NT2/D1 (cell line): ENCODE measurements at places on chromosomes 2 and 18.

GRCh38 chr2:12173271-12173942 lies 427.0 kb downstream of the LPIN1 start:
- DNase-seq, result no peak

DNA sequence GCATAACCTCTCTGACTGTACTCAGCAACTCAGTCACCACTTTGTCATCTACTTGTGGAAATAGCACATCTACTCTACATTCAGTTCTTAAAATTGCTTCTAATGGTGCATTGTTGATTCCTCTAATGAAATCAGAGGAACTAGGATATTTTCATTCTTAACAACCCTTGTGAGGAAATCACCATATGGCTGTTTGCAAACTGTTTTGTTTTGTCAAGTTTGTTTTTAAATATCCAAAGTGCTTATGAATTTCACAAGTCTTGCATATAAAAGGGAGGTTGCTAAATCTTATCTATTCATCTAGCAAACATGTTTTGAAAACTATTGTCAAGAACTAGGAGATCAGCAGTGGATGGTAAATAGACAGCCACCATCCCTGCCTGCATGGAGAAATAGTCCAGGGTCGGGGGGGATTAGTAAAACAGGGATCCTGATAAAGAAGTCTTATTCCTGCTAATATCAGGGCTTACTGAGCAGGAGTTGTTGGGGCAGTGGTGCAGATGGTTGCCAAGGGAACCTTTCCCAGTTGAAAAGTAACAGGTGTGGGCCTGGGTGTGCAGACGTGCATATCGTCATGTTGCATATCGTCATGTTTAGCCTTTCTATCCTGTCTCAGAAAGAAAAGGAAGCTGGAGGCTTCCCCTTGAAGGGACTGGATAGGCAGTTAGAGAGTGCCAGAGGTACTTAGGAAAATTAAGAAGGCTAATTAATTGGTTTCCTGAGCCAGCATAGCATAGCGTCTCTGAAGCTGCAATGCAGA lies 7.5 kb upstream of the MYO3B start:
- DNase-seq, result no peak

DNA sequence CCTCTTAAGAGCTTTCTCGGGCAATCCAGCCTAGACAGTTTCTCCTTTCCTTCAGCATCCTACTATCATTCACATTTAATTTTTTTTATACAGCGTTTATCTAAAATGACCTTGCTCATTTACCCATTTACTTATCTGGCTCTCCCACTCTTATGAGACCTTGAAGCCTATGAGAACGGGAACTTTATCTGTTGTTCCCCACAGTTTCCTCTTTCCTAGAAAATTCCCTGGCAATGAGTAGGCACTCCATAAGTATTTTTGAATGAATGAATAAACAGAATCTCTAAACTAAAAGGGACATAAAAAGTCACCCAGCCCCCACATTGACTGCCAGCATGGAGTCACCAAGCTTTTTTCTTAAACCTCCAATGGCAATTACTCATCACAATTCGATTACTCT lies 353.2 kb downstream of the METTL4 start:
- DNase-seq, result no peak

DNA sequence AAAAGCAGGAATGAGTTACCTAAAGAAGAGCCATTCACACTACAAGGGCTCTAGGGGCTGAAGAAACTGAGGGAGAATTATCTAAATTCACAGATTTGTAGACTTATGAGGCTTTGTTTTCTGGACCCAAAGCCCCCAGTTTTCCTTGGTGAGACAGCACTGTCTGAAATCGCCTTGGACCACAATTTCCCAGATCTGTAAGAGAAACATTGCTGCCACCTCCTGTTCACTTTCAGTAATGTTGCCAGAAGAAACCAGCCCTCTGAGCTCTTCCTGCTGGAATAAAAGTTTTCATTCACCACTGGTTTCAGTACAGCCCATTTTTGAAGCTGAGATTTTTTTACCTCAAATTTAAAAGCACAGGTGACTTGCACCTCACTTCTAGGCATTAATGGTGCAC lies 169.2 kb downstream of the CDH20 start:
- DNase-seq, result peak; percentile 28

GRCh38 chr18:45538444-45538843 lies 76.8 kb upstream of the SLC14A2 start:
- no peak for DNase-seq

GRCh38 chr2:26039603-26040323 lies 5.9 kb downstream of the RAB10 start:
- DNase-seq, result no peak

- peak; percentile 84 for DNase-seq
Measured at GRCh38 chr2:217622205-217623060, 380.4 kb downstream of the TNS1 start.

DNA sequence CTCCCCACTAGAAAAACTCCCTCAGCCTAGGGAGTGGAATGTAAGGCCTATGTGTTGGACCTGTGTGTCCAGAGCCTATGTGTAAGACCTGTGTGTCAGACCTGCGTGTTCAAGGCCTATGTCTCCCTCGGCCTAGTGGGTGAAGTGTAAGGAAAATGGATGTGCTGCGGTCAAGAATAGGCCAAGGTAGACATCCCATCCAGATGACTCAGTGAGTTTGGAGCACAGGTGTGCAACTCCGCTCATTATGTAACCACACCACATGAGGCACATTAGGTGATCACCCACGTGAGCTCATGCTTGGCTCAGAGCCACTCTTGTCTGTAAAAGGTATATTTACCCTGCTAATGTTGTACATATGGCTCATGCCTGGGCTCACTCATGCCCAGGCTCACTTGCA lies 565.3 kb upstream of the CRIM1 start:
- no peak for DNase-seq

GRCh38 chr2:133484784-133485183 lies 83.5 kb downstream of the NCKAP5 start:
- no peak for DNase-seq

DNA sequence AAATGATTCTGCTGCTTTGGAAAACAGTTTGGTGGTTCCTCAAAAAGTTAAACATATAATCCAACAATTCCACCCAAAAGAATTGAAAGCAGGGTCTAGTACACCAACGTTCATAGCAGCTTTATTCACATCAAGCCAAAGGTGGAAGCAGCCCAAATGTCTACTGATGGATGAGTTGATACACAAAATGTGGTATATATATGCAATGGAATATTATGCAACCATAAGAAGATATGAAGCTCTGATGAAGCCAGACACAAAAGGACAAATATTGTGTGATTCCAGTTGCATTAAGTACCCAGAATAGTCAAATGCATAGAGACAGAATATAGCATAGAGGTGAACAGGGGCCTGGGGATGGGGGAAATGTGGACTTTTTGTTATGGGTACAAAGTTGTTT lies 269.3 kb downstream of the METTL4 start:
- no peak for DNase-seq

GRCh38 chr2:190514676-190515075 lies 19.8 kb downstream of the NEMP2 start:
- no peak for DNase-seq

- no peak for DNase-seq
Measured at GRCh38 chr2:237016121-237016915, 69.4 kb upstream of the COPS8 start.

DNA sequence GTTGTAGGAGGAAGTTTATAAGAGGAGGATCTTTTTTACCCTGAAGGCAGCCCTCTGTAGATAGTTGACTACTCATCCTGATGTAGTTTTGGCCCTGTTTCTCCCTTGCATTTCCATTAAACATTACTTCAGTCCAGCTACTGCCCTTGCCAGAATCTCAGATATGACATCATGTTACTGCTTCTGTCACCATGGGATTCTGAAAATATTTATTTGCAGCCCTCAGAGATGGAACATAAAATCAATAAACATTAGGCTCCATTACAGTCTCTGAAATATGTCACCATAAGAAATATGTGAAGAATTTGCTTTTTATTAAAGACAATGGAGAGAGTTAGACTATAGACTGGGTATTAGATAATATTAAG lies 68.7 kb upstream of the STK39 start:
- DNase-seq, result no peak

DNA sequence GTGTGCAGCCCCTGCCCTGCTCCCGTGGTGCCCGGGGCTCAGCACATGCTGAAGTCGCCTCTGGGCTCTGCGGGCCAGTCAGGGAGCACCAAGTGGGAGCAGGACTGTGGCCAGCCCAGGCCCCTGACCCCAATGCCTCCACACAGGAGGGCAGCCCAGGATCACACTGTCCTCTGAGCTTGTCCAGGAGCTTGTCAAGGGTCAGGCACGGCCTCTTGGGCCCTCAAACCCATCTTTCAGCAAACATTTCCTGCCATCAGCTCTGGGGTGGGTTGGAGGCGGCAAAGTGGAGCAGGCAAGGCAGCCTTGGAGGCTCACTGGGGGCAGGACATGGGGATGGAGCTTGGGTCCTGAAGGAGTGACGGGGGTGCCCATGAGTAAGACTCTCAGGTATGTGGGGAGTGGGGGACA lies 10.3 kb downstream of the SNED1 start:
- no peak for DNase-seq

GRCh38 chr2:214066862-214067261 lies 344.0 kb upstream of the VWC2L start:
- DNase-seq, result no peak

GRCh38 chr2:25853038-25853638 lies 25.1 kb downstream of the ASXL2 start:
- no peak for DNase-seq

DNA sequence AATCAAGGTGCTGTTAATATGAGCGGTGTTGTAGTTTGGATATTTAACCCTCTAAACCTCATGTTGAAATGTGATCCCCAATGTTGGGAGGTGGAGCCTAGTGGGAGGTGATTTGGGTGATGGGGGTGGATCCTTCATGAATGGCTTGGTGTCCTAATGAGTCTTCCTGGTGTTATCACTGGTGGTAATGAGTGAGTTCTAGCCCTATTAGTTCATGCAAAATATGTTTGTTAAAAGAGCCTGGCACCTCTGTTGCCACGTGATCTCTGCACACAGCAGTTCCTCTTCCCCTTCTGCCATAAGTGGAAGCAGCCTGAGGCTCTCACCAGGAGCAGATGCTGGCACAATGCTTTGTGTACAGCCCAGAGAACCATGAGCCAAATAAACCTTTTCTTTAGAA lies 158.4 kb downstream of the FMNL2 start:
- no peak for DNase-seq

DNA sequence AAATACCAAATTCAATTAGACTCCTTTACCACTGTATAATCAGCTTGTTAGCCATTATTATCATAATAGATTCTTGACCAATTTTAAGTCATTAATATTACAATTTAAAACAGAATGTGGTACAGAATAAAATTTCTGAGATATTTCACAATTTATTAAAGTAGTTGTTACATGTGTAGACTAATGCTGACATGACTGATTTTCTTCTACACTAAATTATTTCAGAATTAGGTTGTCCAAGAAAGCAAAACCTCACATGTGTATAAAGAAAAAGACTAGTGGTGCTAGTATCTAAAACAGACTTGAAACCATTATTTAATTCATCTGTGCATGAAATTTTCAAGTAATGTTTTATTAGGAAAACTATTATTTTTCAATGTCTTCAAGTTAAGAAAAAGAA lies 79.2 kb upstream of the COL3A1 start:
- DNase-seq, result no peak

DNA sequence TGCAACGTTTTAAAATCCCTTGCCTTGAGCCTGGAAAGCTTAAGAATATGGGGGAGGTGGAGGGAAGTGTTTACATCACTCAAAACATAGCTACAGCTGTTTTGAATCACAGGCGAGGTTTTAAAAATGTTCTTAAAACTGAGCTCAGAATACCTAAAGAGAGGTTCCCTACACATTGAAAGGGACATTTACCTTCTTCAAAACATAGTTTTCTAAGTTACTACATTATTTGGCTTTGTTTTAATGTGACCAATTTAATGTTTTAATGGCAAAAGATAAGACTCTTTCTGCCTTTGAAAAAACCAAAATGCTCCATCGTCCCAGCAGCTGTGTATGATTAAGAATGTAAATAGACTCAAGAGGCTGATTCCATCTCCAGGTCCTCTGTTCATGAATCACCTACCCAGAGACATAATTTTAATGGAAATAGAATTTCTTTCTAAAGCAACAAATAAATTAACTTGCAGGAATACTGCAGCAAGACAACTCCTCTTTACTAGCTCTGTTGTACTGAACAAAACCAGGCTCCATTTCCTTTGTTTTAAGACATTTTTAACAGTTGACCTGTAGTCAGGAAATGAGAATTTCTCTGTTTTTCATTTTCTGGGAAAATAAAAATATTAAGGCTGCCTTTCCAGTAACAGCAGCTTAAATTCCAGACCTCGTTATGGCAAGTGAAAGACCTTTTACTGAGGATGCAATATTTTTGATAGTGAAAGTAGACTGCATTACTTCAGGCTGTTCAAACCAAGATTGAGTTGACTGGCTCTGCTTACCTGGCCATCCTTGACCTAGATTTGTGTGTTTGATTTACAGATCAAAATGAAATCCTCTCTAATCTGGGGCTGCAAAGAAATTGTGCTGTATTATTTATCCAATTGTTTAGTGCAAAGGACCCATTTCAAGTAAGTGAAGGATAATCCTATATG lies 33.7 kb upstream of the WDR75 start:
- DNase-seq, result no peak

DNA sequence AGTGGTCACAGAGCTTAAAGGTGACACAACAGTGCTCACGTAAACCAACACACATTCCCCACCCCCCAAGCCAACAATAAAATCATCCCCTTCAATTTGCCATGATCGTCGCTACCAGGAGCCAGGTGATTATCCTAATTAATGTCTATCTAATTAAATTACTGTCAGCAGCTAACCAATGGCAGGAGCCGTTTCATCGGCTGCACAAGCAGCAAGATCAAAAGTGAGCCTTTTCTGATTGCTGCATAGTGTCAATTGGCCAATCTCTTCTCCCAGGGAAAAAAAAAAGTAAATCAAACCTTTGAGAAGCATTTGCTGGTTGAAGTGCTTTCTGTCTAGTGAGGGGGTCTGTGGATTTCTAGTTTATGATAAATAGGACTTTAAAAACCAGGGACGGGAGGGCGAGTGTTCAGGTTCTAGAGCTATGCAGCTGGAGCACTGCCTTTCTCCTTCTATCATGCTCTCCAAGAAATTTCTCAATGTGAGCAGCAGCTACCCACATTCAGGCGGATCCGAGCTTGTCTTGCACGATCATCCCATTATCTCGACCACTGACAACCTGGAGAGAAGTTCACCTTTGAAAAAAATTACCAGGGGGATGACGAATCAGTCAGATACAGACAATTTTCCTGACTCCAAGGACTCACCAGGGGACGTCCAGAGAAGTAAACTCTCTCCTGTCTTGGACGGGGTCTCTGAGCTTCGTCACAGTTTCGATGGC lies at the start of gene TBR1:
Gene TBR1 (plus strand): TSS at position 311 of the 721 bp plus-strand sequence. CDS start 114 bp downstream, at position 425.
- DNase-seq, result no peak

- DNase-seq, result no peak
Measured at GRCh38 chr2:192887337-192887736, 692.6 kb upstream of the TMEFF2 start.
